ENCODE measurements at places on chromosomes 16 and 17. TPM values are rescaled to one million over a fixed set of nuclear protein-coding genes. Genes with fewer than 3 reads are reported as not detected.

DNA sequence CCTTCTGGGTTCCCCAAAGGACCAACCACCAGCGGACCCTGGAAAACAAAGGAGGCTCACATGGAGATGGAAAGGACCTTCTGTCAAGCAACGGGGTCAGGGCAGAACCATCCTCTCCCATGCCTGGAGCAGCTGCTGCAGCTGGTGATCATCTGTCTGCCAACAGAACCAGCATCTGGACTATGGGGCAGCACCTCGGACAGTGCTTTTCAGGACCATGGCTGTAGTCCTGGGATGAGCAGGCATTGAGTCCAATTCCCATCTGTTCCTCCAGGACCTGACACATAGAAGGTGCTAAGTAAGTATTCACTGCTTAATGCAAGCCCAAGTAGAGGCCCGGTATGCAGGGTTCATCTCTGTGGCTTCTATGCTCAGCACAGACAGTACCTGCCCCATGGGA, 304.7 kb downstream of the XYLT1 start:
- DNase-seq, result no peak
- H3K36me3 ChIP-seq, result no peaks in the 10 kb centered on the region

Gene KRTAP1-5
- not detected for total RNA-seq

DNA sequence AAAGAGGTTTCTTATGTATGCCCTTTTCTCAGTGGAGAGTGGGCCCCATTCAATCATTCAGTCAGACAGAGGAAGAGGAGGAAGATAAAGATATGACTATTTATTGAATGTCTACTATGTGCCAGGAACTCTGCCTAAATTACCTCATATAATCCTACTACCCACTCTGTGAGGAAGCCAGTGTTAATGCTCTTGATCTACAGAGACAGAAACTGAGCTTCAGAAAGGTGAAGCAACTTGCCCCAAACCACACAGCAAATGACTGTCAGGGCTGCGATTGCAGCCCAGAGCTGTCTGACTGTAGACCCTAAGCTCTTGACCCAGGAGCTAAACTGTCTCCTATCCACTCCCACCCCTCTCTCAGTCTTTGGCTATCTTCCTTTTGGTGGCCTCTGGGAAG, 8.4 kb downstream of the SRCIN1 start:
- H3K4me1 ChIP-seq, result no peaks in the 10 kb centered on the region
- H3K4me3 ChIP-seq, result no peak overlapping the region
- peaks cover 83% of the 10 kb centered on the region for H3K27me3 ChIP-seq

GRCh38 chr16:58258326-58258725, 36.5 kb downstream of the PRSS54 start:
- no peaks in the 10 kb centered on the region for H3K36me3 ChIP-seq
- no peaks in the 10 kb centered on the region for H3K27me3 ChIP-seq
- H3K27ac ChIP-seq, result no peak overlapping the region
- H3K4me3 ChIP-seq, result no peak overlapping the region
- H3K4me1 ChIP-seq, result no peaks in the 10 kb centered on the region

Gene KRTAP9-4
- total RNA-seq, result not detected

- no peaks in the 10 kb centered on the region for H3K36me3 ChIP-seq
- no peak overlapping the region for H3K4me3 ChIP-seq
- no peaks in the 10 kb centered on the region for H3K27me3 ChIP-seq
- DNase-seq, result no peak
Measured at GRCh38 chr16:54096607-54097006, 190.0 kb downstream of the IRX3 start.

- H3K4me3 ChIP-seq, result no peak overlapping the region
- no peak for DNase-seq
- H3K36me3 ChIP-seq, result peaks cover 73% of the 10 kb centered on the region
- H3K27me3 ChIP-seq, result no peaks in the 10 kb centered on the region
Measured at GRCh38 chr17:21302711-21303425, 18.4 kb downstream of the MAP2K3 start.

DNA sequence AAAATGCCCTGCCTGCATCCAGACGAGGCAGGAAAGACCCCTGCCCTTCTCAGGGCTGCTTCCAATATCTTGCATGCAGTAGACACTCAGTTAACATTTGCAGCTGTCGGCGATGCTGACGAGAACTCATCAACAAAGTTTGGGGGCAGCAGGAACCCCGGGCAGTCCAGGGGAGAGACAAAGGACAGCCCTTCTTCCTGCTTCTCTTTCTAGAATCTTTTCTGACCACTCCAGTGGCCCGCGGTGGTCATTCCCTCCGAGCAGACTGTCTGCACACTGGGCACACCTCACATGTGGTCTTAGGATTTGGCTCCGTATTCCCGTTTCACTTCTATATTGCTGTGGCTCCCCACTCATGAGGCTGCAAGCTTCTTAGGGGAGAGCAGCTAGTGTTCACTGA, 31.0 kb upstream of the MFSD6L start:
- DNase-seq, result no peak
- no peak overlapping the region for H3K27ac ChIP-seq
- no peaks in the 10 kb centered on the region for H3K4me1 ChIP-seq
- H3K27me3 ChIP-seq, result peaks cover 11% of the 10 kb centered on the region
